Activated T-helper 2 cell treated with anti-CD3 and anti-CD28 coated beads, Interferon-gamma antibody, Interleukin-2, Interleukin-4, amounts not matched to agents 10 μg/mL and 5 μg/mL and 100 μg/mL, durations not matched to agents 14 hours and 24 hours and 36 hours (primary cell): ENCODE measurements at places on chromosomes 2 and 18.

GRCh38 chr2:10237392-10238321 lies 65.0 kb upstream of the HPCAL1 start:
- no peak for DNase-seq
- H3K4me3 ChIP-seq: no peak overlapping the region
- no peaks in the 10 kb centered on the region for H3K36me3 ChIP-seq
- H3K4me1 ChIP-seq: peaks cover 5% of the 10 kb centered on the region
- H3K27ac ChIP-seq: no peak overlapping the region

DNA sequence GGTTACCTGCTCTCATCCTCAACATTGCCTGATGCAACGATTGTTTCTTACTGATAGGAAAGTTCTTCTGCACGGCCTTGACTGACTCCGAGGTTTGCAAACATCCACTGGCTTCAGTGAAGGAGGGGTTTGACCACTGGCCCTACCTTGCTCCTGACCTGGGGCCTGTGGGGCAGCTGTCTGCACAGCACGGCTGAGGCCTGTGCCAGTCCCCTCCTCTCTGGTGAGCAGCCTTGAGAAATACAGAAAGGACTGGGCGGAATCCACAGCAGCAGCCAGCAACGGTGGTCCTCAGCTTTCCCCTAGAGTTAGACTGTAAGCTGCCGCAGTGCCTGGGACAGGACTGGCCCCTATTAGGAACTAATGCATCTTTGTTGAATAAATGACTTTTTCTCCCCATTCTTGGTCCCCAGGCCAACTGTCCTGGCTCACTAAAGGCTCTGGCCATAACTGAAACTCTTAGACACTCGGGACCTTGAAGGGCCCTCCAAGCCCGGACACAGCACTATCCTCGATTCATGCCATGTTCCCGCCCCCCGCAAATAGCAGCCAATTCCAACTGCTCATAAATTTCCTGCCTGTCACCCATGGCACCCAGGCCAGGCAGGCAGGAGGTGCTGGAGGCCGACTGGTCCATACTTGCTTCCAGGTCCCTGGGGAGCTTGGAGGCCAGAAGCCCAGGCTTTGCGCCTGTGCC lies 26.7 kb downstream of the ATOH8 start:
- DNase-seq: no peak
- H3K4me3 ChIP-seq: no peak overlapping the region
- H3K36me3 ChIP-seq: no peaks in the 10 kb centered on the region
- peaks cover 6% of the 10 kb centered on the region for H3K27me3 ChIP-seq
- H3K4me1 ChIP-seq: no peaks in the 10 kb centered on the region

DNA sequence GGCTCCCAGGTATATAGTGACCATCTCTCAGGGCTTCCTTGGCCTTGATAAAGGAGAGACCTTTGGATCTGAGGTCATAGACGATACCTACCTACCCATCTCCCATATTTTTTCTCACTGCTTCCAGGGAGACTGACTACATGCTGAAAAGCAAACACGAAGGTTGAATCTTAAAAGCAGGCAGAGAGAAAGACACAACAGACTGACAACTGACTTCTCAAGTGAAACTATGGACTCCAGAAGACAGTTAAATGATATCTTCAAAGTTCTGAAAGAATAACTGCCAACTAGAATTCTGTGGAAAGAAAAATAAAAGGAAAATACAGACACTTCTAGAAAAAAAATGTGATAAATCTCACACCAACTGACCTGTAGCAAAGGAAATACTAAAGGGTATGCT lies 76.5 kb upstream of the HAAO start:
- no peak overlapping the region for H3K4me3 ChIP-seq
- no peaks in the 10 kb centered on the region for H3K4me1 ChIP-seq
- no peak for DNase-seq
- H3K27me3 ChIP-seq: peaks cover 2% of the 10 kb centered on the region

DNA sequence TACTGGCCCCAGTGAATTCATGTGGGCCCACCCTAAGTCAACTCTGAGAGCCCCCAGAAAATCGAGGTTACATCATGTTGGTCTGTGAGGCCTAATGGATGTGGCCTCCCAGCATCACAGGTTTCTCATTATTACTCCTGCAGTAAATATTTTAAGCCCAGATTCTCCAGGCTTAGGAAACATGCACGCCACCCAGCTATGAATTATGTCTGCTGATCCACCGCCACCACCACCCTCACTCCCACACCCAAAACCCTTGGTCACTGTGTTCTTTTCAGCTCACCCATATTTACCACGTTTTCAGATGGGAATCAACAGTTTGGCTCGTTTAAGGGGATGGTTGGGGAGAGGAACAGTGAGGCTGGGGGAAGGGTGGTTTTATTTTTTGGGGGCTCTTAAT lies 128.6 kb downstream of the NCK2 start:
- H3K27me3 ChIP-seq: no peaks in the 10 kb centered on the region
- peaks cover 74% of the 10 kb centered on the region for H3K4me1 ChIP-seq
- no peak for DNase-seq

DNA sequence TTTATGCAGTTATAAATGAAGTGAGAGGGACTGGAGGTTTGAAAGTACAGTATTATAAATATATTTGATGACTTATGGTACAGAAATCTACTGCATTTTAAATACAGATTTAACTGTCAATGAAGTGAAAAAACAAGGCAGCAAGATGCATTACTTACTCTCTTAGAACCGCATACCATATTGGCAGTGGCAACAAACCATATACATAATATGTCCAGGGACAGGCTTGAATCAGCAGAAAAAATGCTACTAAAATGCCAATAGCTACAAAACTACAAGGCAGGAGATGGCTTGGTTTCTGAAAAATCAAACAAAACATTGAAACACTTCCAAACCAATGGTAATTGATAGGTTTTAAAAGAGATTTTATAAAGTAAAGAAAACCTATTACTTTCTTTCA lies 77.2 kb downstream of the PIGN start:
- no peaks in the 10 kb centered on the region for H3K27me3 ChIP-seq
- DNase-seq: no peak
- peaks cover 4% of the 10 kb centered on the region for H3K4me1 ChIP-seq
- H3K36me3 ChIP-seq: peaks cover 7% of the 10 kb centered on the region
- H3K27ac ChIP-seq: no peak overlapping the region

- no peak overlapping the region for H3K4me3 ChIP-seq
- no peak for DNase-seq
- H3K4me1 ChIP-seq: no peaks in the 10 kb centered on the region
- no peaks in the 10 kb centered on the region for H3K36me3 ChIP-seq
- no peaks in the 10 kb centered on the region for H3K27me3 ChIP-seq
These were observed 135.1 kb downstream of the DLGAP1 start for GRCh38 chr18:4319738-4320677.

- H3K36me3 ChIP-seq: no peaks in the 10 kb centered on the region
- no peak for DNase-seq
- H3K27ac ChIP-seq: no peak overlapping the region
- H3K4me1 ChIP-seq: no peaks in the 10 kb centered on the region
- no peaks in the 10 kb centered on the region for H3K27me3 ChIP-seq
- H3K4me3 ChIP-seq: no peak overlapping the region
These were observed 9.2 kb upstream of the CCDC141 start for GRCh38 chr2:179059026-179059700.

GRCh38 chr18:399631-400135 lies 100.8 kb downstream of the COLEC12 start:
- H3K27me3 ChIP-seq: peaks cover 12% of the 10 kb centered on the region
- no peak overlapping the region for H3K4me3 ChIP-seq
- no peak overlapping the region for H3K27ac ChIP-seq
- DNase-seq: no peak

DNA sequence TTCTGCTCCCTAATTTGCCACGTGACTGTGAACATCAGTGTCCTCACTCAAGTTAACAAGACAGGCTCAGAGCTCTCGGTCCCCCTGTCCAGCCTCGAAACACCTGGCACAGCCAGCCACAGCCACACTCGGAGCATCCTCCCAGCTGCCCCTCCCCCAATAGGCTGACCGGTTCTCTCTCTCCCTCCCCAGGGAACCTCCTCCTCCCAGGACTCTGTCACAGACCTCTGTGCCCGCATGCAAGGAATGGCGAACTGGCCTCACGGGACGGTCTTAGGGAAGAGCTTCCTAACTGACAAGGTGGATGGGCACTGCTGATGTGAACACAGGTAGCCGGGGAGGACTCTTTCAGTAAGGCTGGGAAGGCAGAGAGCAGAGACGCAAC lies 18.8 kb downstream of the CYP26B1 start:
- H3K36me3 ChIP-seq: no peaks in the 10 kb centered on the region
- no peak overlapping the region for H3K27ac ChIP-seq
- H3K4me1 ChIP-seq: no peaks in the 10 kb centered on the region
- H3K27me3 ChIP-seq: peaks cover 2% of the 10 kb centered on the region
- no peak for DNase-seq

DNA sequence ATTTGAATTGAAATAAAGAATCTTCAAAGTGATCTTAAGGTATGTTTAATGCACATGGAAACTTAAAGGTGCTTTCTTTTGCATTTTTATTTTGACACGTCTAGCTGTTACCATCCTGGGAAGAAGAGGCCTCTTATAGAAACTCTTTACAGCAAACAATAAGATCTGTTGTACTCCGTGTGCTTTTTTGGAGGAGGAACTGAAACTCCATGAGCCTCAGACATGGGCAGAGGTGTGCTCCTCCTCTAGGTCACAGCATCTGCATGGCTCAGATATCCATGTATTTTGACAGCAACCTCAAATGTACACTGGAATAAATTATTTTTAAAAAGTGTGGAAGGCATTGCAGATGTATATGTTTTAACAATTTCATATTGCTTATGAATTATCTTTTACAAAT lies 783.3 kb upstream of the SALL3 start:
- no peak overlapping the region for H3K27ac ChIP-seq
- H3K27me3 ChIP-seq: no peaks in the 10 kb centered on the region
- no peak for DNase-seq

GRCh38 chr2:121476684-121477083 lies 54.0 kb upstream of the RNU4ATAC start:
- H3K36me3 ChIP-seq: peaks cover 6% of the 10 kb centered on the region
- no peaks in the 10 kb centered on the region for H3K27me3 ChIP-seq
- peaks cover 22% of the 10 kb centered on the region for H3K4me1 ChIP-seq
- no peak overlapping the region for H3K4me3 ChIP-seq
- no peak for DNase-seq
- H3K27ac ChIP-seq: no peak overlapping the region

GRCh38 chr2:234678711-234679110 lies 181.8 kb upstream of the ARL4C start:
- no peak for DNase-seq
- H3K4me3 ChIP-seq: no peak overlapping the region
- H3K27ac ChIP-seq: no peak overlapping the region
- H3K4me1 ChIP-seq: no peaks in the 10 kb centered on the region

GRCh38 chr2:48613211-48613610 lies 4.4 kb upstream of the GTF2A1L start:
- H3K4me3 ChIP-seq: no peak overlapping the region
- no peaks in the 10 kb centered on the region for H3K27me3 ChIP-seq
- H3K36me3 ChIP-seq: no peaks in the 10 kb centered on the region

- H3K36me3 ChIP-seq: no peaks in the 10 kb centered on the region
- H3K4me1 ChIP-seq: no peaks in the 10 kb centered on the region
- no peak overlapping the region for H3K4me3 ChIP-seq
- H3K27ac ChIP-seq: no peak overlapping the region
- no peaks in the 10 kb centered on the region for H3K27me3 ChIP-seq
These were observed 794.8 kb downstream of the SATB2 start for GRCh38 chr2:198662905-198663304.

DNA sequence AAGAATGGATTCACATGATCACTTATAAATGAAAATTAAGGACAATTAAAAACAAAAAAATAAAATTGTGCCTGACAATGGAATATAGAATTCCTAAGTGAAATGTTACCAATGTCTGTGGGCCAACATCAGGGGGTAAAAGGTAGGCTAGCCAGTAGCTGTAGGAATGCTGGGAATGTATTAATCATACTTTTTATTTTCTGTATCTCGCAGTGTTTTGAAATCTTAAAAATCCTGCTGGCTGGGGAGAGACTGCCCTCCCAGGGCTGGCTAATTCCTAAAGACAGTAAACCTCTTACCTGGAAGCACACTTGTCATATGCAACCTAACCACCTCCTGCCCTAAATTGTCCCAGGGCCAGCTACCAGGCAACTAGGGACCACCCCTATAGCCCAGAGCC lies 69.8 kb downstream of the REV1 start:
- H3K27ac ChIP-seq: no peak overlapping the region
- no peak overlapping the region for H3K4me3 ChIP-seq
- peaks cover 70% of the 10 kb centered on the region for H3K36me3 ChIP-seq
- no peak for DNase-seq
- H3K27me3 ChIP-seq: no peaks in the 10 kb centered on the region
- H3K4me1 ChIP-seq: peaks cover 8% of the 10 kb centered on the region

DNA sequence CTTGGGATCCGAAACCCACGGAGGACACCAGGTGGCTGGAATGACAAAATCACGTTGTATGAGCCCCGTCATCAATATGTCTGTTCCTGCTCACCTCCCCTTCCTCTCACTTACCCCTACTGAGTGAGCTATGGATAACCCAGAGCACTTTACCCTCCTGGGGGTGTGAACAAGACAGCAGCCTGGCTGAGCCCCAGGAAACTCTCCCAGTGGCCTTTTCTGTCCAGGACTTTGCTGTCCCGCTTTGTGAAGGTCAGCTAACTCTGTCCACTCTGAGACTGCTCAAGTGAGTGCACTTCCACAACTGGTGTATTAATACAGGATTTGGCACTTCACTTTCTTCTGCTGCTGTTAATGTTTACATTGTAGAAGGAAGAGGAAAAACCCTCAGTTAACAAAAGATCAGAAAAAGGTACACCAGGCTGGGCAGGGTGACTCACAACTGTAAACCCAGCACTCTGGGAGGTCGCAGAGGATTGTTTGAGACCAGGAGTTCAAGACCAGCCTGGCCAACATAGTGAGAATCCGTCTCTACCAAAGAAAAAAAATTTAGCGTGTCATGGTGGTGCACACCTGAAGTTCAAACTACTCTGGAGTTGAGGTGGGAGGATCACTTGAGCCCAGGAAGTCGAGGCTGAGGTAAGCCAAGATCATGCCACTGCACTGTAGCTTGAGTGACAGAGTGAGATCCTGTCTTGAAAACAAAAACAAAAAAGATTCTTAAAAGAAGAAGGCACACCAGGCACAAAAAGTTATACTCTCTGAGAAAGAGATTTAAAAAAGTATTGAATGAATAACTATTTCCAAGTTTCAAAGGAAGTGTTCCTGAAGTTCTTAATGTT lies 90.3 kb downstream of the CLHC1 start:
- DNase-seq: no peak
- no peaks in the 10 kb centered on the region for H3K36me3 ChIP-seq
- H3K27ac ChIP-seq: no peak overlapping the region
- no peaks in the 10 kb centered on the region for H3K27me3 ChIP-seq

DNA sequence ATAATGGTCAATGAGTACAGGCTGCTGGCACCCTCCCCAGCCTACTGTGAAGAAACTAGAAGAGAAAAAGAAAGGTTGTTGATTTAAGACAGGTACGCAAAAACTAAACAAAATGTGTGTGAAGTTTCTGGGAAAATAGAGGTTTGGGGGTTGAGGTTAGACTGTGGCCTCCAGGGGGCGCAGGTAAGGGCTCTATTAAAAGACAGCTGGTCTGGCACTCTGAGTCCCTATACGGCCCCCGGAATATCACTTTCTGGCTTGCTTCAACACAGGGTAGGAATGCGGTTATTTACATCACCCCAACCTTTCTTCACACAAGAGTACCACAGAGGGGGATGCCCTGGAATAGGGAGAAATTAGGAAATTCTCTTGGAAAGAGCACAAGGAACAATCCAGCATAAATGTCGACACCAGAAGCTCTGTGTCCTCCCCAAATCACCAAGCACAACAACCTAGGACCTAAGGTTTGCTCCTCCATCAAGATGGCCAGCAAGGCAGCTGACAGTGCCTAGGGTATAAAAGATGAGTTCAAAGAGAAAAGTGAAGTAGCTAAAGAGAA lies 480.8 kb upstream of the KLHL29 start:
- no peak overlapping the region for H3K4me3 ChIP-seq
- H3K36me3 ChIP-seq: no peaks in the 10 kb centered on the region
- no peak overlapping the region for H3K27ac ChIP-seq
